ENCODE measurements at places on chromosomes 4 and X.

DNA sequence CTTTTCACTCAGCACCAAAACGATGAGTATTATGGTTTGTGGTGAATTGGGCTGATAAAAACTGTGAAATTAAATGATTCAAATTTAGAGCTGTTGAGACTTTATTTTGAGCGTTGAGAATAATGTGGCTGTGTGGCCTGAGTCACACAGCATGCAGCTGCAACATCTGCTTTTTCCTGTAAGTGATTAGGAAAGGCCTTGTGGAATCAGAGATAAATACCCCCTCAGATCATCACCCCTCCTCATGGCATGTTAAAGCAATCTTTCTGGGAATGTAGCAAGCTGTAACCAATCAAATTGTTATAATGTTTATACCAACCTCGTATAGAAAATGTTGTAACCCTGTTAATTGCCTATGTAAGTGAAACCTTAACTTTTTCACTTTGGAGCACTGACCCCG is 90.0 kb upstream of the GRPR start:
- no peak for DNase-seq

DNA sequence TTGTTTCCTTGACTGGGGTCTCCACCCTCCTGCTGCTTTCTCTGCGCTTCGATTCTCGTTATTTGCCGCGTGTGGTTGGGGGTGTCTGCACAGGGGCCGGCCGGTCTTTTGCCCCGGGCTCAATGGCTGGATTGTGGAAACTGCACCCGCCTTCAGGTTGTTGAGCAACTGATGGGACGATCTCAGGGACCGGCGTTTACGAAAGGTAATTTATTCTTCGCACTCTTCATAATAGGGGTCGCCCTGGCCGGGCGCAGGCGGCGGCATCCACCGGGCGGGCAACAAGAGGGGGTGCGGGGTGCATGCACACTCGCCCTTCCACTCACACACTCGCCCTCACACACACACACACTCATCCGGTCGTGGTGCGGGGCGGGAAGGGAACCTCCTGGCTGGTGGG is 1.4 kb downstream of the ADGRL3 start:
- DNase-seq: peak; percentile 0

DNA sequence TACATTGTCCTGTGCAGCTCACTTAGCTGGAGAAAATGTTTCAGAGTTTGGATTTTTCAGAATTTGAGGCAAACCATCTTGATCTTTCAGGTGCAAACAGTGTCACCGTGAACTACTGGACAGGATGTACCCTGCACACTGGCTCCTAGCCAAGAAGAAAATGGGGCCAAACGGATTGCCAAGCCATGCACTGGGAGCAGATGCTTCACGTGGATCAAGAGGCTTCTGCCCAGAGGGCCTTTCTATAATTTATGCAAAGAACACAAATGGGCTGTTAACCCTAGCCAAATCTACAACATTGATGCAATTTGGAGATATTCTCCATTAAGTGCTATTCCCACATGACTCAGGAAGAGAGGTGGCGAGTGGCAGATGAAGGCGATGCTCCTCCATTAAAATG is 46.9 kb upstream of the ATP8A1 start:
- no peak for DNase-seq

GRCh38 chrX:137031517-137032340 is 2.1 kb downstream of the GPR101 start:
- no peak for DNase-seq

DNA sequence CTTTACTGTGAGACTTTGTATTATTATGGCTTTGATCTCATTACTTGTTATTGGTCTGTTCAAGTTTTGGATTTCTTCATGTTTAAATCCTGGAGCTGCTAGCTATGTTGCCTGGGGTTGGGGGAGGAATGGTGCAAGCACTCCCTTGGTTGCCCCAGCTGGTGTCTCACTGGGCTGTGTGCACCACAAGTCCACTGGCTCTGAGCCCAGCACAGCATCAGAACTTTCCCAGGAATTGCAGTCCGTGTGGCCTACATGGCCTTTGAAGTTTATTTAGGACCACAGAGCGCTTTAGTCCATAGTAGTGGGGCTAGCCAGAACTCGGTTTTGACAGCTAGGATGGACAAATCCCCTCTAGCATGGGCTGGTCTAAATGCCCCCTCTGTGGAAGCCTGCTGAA is 278.8 kb upstream of the RPS6KA3 start:
- no peak for DNase-seq

DNA sequence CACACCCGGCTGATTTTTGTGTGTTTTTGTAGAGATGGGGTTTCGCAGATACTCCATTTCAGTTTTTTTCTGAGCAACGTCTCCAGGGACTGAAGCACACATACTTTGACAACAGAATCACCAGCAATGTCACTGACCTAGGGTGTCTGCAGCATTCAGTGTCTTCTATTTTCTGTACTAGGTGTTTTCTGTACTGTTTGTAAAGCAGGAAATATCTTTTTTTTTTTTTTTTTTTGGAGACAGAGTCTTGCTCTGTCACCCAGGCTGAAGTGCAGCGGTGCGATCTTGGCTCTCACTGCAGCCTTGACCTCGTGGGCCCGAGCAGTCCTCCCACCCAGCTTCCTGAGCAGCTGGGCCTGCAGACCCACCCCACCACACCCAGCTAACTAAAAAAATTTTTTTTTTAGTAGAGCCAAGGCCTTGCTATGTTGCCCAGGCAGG is 8.9 kb downstream of the ADD1 start:
- no peak for DNase-seq

DNA sequence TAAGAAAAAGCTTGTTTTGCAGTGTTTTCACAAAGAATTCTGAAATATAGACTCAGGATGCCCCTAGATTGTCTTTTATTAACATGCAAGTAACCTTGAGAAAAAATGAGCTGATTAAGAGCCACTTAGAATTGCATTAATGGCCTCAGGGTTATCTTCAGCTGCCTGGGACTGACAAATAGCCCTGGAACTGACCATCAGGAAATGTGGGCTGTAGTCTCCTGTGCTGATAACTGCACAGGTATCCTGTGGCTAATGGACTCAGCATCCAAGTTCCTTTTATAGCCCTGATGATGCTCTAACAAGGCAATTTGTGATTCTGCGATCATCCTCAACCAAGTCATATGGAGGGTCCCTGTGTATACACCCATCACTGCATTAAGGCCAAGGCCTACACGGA is 17.0 kb downstream of the CA5B start:
- DNase-seq: no peak
